ENCODE measurements at places on chromosomes 16 and 17. TPM values are rescaled to one million over a fixed set of nuclear protein-coding genes. Genes with fewer than 3 reads are reported as not detected.

GRCh38 chr16:87705771-87706277, 60.0 kb downstream of the KLHDC4 start:
- H3K36me3 ChIP-seq = peaks cover 16% of the 10 kb centered on the region
- H3K27me3 ChIP-seq = no peaks in the 10 kb centered on the region
- DNase-seq = no peak
- peaks cover 22% of the 10 kb centered on the region for H3K4me1 ChIP-seq
- no peak overlapping the region for H3K4me3 ChIP-seq

DNA sequence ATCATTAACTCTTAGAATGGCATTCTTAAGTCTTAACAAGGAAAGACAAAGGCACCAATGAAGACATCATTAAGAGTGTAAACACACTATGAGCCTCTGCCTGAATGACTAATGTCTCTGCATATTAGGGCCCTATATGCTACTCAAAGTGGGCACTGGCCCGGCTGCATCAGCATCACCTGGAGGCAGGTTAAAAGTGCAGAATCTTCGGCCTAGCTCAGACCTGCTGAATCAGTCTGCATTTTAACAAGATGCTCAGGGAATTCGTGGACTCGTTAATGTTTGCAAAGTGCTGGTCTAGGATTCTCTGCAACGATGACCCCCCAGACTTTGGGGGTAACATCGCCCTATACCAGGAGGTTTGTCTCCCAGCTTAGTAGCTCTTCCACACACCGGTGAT, 6.7 kb downstream of the MPP3 start:
- peaks cover 9% of the 10 kb centered on the region for H3K4me1 ChIP-seq
- no peak for DNase-seq
- no peak overlapping the region for H3K27ac ChIP-seq
- no peaks in the 10 kb centered on the region for H3K36me3 ChIP-seq
- peaks cover 27% of the 10 kb centered on the region for H3K27me3 ChIP-seq
- H3K4me3 ChIP-seq = no peak overlapping the region

DNA sequence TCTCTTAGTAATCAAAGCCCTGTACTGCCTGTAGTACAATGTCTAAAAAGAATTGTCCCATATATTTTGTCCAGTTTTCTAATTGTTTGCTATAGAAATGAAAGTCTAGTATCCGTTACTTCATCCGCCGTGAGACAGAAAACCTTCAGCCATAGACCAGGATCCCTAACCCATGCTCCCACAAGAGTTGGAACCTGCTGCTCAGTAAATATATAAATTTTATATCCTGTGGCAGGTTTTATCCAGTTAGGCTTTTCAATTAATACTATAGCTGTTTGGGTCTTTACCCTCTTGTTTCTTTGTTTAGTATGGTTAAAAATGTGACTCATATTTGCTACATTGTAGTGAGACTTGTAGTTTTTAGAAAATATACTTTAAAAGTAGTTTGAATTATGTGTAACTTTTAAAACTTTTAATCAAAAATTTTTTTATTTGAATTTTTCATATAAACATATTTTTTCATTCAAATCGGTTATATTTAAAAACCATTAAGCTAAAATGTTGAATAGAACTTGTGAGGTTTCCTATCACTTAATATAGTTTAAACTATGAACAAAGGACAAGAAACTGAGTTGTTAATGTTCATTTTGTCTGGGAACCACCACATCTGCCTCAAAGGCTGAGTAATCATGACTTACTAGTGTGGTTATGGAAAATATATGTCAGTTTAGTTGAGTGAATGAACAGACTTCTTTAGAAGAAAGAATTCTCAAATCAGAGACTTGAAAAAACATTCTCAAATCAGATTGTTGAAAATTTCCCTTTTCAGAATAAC, 54.8 kb downstream of the VMP1 start:
- H3K27me3 ChIP-seq = no peaks in the 10 kb centered on the region
- peak overlapping the region; percentile 96 for H3K27ac ChIP-seq
- H3K4me1 ChIP-seq = peaks cover 64% of the 10 kb centered on the region
- DNase-seq = no peak
- H3K4me3 ChIP-seq = peak overlapping the region; percentile 64
- H3K36me3 ChIP-seq = peaks cover 40% of the 10 kb centered on the region

DNA sequence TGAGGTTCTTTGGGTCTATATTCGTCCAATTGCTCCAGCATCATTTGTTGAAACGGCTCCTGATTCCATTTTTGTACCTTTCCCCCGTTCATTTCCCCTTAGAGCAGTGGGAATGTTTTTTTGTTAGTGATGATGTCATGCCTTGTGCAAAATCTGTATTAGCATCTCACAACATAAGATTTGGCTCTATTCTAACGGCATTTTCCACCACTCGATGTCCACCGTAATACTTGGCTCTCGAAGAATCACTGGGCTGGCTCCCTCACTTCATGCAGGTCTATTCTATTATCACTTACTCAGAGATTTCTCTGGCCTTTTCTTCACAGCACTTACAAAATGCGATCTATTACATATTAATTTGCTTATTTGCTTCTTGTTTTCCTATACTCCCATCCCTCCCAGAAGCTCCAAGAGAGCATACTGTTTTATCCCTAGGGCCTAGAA, 571 bp upstream of the NME1 start:
- H3K4me3 ChIP-seq = no peak overlapping the region
- peaks cover 23% of the 10 kb centered on the region for H3K4me1 ChIP-seq
- H3K27me3 ChIP-seq = no peaks in the 10 kb centered on the region

GRCh38 chr16:12082226-12082887, 105.8 kb downstream of the SNX29 start:
- DNase-seq = no peak
- H3K27ac ChIP-seq = peak overlapping the region; percentile 71
- H3K36me3 ChIP-seq = no peaks in the 10 kb centered on the region
- H3K4me1 ChIP-seq = peaks cover 51% of the 10 kb centered on the region
- H3K4me3 ChIP-seq = no peak overlapping the region
- H3K27me3 ChIP-seq = no peaks in the 10 kb centered on the region

GRCh38 chr16:23408242-23408822, 44.7 kb downstream of the COG7 start:
- no peak for DNase-seq
- no peaks in the 10 kb centered on the region for H3K27me3 ChIP-seq
- H3K27ac ChIP-seq = no peak overlapping the region
- no peak overlapping the region for H3K4me3 ChIP-seq

- H3K27ac ChIP-seq = no peak overlapping the region
- H3K4me1 ChIP-seq = peaks cover 5% of the 10 kb centered on the region
- H3K4me3 ChIP-seq = no peak overlapping the region
- peaks cover 16% of the 10 kb centered on the region for H3K36me3 ChIP-seq
Observed at GRCh38 chr16:56411624-56412023, 13.7 kb downstream of the AMFR start.

GRCh38 chr17:56815711-56816110, 18.0 kb downstream of the C17orf67 start:
- H3K4me1 ChIP-seq = peaks cover 7% of the 10 kb centered on the region
- H3K27me3 ChIP-seq = peaks cover 10% of the 10 kb centered on the region
- H3K27ac ChIP-seq = no peak overlapping the region
- DNase-seq = no peak
- H3K4me3 ChIP-seq = no peak overlapping the region

GRCh38 chr17:15662681-15663080, 21.4 kb downstream of the TRIM16 start:
- H3K27ac ChIP-seq = no peak overlapping the region
- H3K36me3 ChIP-seq = peaks cover 15% of the 10 kb centered on the region
- no peaks in the 10 kb centered on the region for H3K27me3 ChIP-seq
- H3K4me3 ChIP-seq = no peak overlapping the region

DNA sequence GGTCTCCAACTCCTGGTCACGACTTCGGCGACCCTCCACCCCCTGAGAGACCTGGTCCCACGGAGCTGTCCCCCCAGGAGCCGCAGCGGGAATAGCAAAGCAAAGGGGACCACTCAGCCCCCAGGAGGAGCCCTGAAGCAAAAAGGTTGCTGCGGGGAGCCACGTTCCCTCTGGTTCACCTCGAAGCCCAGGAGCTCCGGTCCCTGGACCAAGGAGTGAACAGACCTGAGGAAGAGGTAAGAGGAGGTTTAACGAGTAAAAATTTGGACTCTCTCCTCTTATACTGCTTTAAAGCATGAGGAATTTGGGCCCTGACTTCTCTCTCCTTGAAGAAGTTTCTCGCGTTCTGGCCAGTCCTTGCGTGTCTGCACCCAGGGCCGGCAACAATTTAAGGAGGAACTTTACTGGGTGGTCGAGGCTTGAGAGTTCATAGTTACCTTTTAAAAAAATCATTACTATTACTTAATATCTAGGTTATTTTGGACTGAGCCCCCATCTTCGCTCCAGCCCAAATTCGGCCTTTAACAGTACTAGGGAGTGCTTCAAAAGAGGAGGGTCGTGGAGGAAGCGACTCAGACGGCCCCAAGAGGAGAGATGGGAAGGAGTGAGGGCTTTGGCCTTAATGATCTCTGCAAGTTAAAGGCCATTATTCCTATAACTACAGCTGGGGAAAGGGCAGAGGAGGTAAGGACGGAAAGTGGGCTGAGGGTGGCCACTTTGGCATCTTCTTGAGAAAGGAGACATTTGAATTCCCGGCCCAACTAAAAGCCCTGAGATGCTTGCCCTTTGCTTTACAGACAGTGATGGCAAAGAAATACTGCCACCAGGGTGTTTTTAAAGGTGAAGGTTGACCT, 16.9 kb upstream of the HOXB9 start:
- H3K27ac ChIP-seq = no peak overlapping the region
- peaks cover 13% of the 10 kb centered on the region for H3K4me1 ChIP-seq
- H3K36me3 ChIP-seq = peaks cover 2% of the 10 kb centered on the region
- no peak for DNase-seq
- H3K27me3 ChIP-seq = peaks cover 88% of the 10 kb centered on the region

- H3K36me3 ChIP-seq = no peaks in the 10 kb centered on the region
- H3K4me3 ChIP-seq = no peak overlapping the region
- no peaks in the 10 kb centered on the region for H3K4me1 ChIP-seq
- DNase-seq = no peak
- peaks cover 4% of the 10 kb centered on the region for H3K27me3 ChIP-seq
Observed at GRCh38 chr16:57959121-57959520, 11.8 kb downstream of the CNGB1 start.

DNA sequence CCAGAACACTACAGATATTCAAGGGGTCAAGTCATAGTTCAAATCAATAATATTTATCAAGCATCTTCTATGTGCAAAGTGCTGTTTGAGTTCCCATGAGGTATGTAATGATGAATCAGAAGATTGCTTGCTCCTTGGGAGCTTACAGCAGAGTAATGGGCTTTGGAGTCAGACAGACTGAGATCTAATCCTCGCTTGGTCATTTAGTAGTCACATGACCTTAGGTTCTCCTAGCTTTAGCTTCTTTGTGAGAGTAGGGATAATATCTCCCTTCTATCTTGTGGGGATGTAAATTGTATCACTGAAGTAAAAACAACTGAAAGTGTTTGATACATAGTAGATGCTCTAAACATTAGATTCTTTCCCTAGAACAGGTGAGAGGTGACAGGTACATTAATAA, 30.1 kb downstream of the SNX11 start:
- H3K27me3 ChIP-seq = no peaks in the 10 kb centered on the region
- peak overlapping the region; percentile 8 for H3K27ac ChIP-seq
- H3K36me3 ChIP-seq = peaks cover 19% of the 10 kb centered on the region
- peaks cover 14% of the 10 kb centered on the region for H3K4me1 ChIP-seq
- H3K4me3 ChIP-seq = no peak overlapping the region
- no peak for DNase-seq

GRCh38 chr17:8798846-8799569, at the start of gene MFSD6L:
Gene MFSD6L, minus strand, starts transcription at chr17:8799365. Its CDS starts 245 bp downstream, at chr17:8799120.
- H3K36me3 ChIP-seq = peaks cover 2% of the 10 kb centered on the region
- H3K27me3 ChIP-seq = peaks cover 6% of the 10 kb centered on the region
- H3K27ac ChIP-seq = no peak within 1 kb of the TSS
- no peak within 1 kb of the TSS for H3K4me3 ChIP-seq

GRCh38 chr17:34979650-34980352, 511 bp upstream of the LIG3 start:
- DNase-seq = no peak
- no peaks in the 10 kb centered on the region for H3K27me3 ChIP-seq
- peaks cover 20% of the 10 kb centered on the region for H3K36me3 ChIP-seq
- peaks cover 51% of the 10 kb centered on the region for H3K4me1 ChIP-seq

DNA sequence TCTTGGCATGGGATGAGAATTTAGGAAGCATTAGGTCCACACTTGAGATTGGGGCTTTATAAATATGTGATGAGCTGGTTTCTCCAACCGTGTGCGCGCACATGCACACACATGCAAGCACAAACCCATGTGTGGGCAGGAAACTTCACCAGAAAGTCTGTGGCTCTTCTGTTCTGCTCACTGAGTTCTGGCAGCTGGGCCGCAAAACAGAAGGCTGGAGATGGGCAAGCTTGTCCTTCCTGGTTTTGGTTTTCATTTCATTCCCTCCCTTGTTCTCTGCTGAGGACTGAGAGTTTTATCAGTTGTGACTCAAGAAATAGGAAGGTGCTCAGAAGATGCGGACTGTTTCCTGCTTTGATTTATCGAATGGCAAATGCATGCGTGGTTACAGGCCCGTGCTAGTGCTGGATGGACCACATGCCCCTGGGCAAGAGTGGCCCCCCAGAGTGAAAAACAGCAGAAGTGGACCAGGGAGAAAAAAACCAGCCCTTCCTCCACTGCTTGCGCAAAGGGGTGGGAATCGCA, 14.1 kb downstream of the MAP3K14 start:
- H3K36me3 ChIP-seq = peaks cover 45% of the 10 kb centered on the region
- peak; percentile 45 for DNase-seq
- H3K27ac ChIP-seq = peak overlapping the region; percentile 88
- peak overlapping the region; percentile 52 for H3K4me3 ChIP-seq

- H3K27me3 ChIP-seq = no peaks in the 10 kb centered on the region
- DNase-seq = peak; percentile 74
- no peaks in the 10 kb centered on the region for H3K36me3 ChIP-seq
- peak overlapping the region; percentile 53 for H3K4me3 ChIP-seq
- peak overlapping the region; percentile 73 for H3K27ac ChIP-seq
Observed at GRCh38 chr16:30896889-30897733, 697 bp downstream of the CTF1 start.

GRCh38 chr17:31753011-31753410, 106.0 kb downstream of the COPRS start:
- H3K4me3 ChIP-seq = no peak overlapping the region
- peaks cover 2% of the 10 kb centered on the region for H3K27me3 ChIP-seq
- no peak for DNase-seq
- no peaks in the 10 kb centered on the region for H3K4me1 ChIP-seq
- no peak overlapping the region for H3K27ac ChIP-seq
- H3K36me3 ChIP-seq = no peaks in the 10 kb centered on the region

DNA sequence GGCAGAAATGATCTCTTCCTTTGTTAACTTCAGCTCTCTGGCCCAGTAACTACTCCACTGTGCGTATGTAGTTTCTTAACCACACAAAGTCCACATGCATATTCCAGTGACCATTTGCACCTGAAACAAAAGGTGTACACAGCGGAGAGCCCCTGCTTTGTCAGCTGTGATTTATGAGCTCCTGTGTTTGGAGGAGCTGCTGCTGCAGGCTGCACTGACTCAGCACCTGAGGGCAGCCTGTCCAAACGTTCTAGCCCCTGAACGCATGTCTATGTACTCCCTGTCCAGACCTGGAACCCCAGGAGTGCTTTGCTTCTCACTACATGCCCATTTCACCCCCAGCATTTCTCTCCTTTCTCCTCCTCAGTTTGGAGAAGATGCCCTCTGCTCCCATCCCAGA, 216.1 kb downstream of the ABCC12 start:
- H3K4me3 ChIP-seq = no peak overlapping the region
- H3K27ac ChIP-seq = no peak overlapping the region
- no peaks in the 10 kb centered on the region for H3K36me3 ChIP-seq

SLFN5 gene
- total RNA-seq = 11.0 TPM

KRT40 gene
- not detected for total RNA-seq

GDPD1 gene
- total RNA-seq = 3.2 TPM

MT1F gene
- total RNA-seq = 4.3 TPM

NACA2 gene
- 0.60 TPM for total RNA-seq

TP53TG3F gene
- total RNA-seq = not detected

Data from activated T-helper 1 cell treated with anti-CD3 and anti-CD28 coated beads, Interleukin-12 subunit alpha, Interleukin-12 subunit beta, Interleukin-2, Interleukin-4 antibody, amounts not matched to agents 30 ng/mL and 10 ng/mL and 1 ng/mL, durations not matched to agents 14 hours and 24 hours and 36 hours (primary cell).